ENCODE measurements at places on chromosomes 4 and X.

GRCh38 chr4:80305466-80305865 lies 30.1 kb upstream of the CFAP299 start:
- DNase-seq, result no peak

DNA sequence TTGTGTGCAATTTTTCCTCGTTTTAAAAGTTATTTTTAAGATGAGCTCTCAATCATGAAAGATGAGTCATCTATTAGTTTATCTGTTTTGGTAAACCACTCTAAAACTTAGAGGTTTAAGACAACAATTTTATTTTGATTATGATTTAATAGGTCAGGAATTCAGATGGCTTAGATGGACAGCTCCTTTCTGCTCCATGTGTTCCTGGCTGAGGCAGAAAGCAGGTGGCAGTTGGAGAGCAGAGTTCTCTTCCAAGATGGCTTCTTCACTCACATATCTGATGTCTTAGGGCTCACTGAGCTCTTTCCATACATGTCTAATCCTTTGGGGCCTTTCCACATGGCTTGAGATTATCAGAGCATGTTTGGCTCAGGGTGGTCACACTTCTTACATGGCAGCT lies 48.3 kb upstream of the GRPR start:
- DNase-seq, result no peak

DNA sequence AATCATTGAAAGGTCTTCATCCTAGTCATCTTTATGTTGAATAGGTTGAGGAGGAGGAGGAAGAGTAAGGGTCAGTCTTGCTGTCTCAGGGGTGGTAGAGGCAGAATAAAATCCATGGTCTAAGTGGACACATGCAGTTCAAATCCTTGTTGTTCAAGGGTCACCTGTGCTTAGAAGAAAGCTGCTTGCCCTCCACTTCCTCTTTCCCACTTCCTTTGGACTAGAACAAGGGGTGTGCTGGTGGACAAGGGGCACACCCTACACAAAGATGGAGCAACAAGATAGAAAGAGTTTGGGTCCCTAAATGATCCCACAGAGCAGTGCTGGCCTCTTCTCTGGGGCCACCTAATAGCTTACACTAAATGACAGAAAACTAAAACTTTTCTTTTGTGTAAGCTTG lies 47.9 kb downstream of the HSD17B13 start:
- DNase-seq, result no peak

GRCh38 chr4:1973218-1973617 lies 35.6 kb downstream of the NELFA start:
- DNase-seq, result no peak

DNA sequence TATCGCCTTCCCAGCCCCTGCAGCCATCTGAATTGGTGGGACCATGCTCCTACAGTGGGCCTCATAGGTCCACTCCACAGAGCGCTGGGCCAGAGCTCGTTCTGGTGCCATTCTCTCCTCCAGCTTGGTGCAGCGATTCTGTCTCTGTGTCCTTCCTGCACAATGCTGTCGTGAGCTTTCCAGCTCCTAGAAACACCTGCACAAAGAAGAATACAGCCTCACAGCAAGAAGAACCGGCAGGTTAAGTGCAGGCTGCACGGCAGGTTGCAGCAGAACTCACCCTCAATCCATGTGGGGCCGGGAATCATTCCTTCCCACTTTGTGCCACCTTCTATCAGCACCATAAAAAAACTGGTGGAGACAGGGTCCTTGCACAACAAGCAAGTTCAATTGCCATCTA lies 101.2 kb upstream of the ENPP6 start:
- no peak for DNase-seq

DNA sequence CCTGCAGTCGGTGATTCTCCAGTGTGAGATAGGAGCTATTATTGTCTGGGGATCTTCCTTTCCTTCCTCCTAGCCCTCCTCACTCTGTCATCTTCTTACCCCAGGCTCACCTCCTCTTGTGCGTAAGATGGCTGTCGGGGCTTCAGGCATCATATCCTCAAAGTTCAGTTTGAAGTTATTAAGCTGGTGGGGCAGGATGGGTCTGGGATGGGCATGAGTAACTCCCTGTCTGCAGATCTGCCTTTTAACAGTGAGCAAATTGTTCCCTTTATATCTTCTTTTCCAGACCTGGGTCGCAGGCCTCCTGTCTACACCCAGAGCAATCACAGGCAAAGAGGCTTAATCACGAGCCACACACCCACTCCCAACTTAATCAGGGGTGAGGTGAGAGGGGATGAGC lies 900 bp upstream of the MTMR1 start:
- no peak for DNase-seq

- no peak for DNase-seq
Observed at GRCh38 chr4:41258783-41259182, 2.1 kb downstream of the UCHL1 start.

DNA sequence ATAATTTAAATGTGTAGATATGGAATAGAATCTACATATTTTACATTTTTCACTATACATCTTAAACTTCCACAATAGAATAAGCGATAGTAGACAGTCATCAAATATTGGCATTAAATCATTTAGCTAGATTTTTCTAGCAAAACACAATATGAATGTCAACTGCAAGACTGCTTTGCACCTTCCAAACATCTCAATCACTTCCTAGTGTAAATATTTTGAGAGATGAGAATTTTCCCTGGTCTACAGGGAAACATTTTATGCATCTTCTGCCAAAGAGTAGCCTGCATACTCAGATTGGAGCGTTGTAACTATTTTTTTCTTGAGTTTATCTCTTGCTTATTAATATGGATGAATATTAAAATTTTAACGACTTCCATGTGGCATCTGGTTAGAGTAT lies 897.4 kb downstream of the CENPC start:
- no peak for DNase-seq

GRCh38 chrX:148269513-148269912 lies 230.9 kb upstream of the AFF2 start:
- DNase-seq, result no peak

GRCh38 chr4:20676501-20677197 lies 23.6 kb upstream of the PACRGL start:
- DNase-seq, result no peak

- DNase-seq, result no peak
Observed at GRCh38 chr4:16938512-16939040, 40.1 kb upstream of the LDB2 start.

- no peak for DNase-seq
Observed at GRCh38 chr4:180695851-180696250, 1547.4 kb upstream of the TENM3 start.

GRCh38 chr4:84699001-84699671 lies 116.2 kb downstream of the CDS1 start:
- no peak for DNase-seq

DNA sequence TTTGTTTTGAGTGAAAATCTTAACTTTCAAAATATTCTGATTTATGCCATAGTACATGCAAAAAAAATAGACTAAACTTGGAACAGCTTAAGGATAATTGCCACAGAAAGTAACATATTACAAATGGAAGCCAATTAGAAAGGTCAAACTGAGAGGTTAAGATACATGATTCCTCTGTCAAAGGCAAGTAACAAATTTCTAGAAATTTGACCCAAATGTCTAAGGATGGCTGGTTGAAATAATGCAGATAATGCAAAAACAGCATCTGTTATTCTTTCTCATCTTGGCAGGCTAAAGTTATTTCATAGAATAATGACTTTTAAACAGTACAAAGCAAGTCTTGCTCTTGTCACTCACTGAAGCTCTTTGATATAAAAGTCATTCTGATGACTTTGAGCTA lies 10.5 kb downstream of the FGF5 start:
- DNase-seq, result no peak

- no peak for DNase-seq
Observed at GRCh38 chr4:14771504-14772175, 230.6 kb upstream of the CPEB2 start.

GRCh38 chr4:133148690-133149363 lies at the start of gene PCDH10:
Gene PCDH10, plus strand, starts transcription at chr4:133149294. Its CDS starts 847 bp downstream, at chr4:133150141.
- peak; percentile 50 for DNase-seq

DNA sequence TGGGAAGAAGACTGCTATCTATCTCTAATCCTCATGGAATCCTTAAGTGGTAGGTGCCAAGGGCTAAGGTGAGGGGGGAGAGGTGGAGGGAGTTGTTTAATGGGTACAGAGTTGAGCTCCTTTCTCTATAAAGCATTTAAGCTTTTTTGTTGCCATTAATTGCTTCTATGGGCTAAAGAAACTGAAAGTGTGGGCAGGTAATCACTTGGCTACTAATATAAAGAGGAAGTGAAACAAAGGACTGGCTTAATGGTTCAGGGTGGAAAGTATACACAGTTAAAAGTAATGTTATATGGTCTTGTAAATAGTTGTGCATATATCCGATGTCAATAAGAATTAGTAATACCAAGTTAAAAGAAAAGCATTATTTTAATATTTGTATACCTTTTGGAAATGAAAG lies 83.9 kb downstream of the POLA1 start:
- DNase-seq, result no peak

DNA sequence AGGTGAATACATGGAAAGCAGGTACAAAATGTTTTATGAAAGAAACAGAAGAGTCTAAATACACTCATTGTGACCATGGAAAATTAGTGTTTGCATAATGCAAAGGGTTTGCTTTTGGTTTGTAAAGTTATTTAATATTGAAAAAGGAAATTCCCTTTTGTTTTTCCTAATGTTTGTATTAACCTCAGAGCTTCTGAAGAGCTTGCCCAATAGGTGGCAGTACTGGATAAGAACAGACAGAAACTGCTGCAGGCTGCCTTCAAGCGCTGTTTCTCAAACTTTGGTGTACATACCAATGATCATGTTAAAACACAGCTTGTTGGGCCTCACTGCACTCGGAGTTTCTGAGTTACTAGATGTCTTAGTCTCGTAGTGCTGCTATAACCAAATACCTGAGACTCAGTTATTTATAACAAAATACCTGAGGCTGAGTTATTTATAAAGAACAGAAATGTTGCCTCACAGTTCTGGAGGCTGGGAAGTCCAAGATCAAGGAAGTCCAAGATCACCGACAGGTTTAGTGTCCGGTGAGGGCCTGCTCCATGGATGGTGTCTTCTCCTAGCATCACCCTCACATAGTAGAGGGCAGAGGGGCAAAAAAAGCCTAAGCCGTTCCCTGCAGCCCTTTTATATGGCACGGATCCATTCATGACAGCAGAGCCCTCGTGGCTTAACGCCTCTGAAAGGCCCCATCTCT lies 54.2 kb downstream of the SUPT20HL2 start:
- DNase-seq, result peak; percentile 3

- DNase-seq, result peak; percentile 68
Observed at GRCh38 chrX:7614616-7615015, 228.4 kb upstream of the VCX start.

DNA sequence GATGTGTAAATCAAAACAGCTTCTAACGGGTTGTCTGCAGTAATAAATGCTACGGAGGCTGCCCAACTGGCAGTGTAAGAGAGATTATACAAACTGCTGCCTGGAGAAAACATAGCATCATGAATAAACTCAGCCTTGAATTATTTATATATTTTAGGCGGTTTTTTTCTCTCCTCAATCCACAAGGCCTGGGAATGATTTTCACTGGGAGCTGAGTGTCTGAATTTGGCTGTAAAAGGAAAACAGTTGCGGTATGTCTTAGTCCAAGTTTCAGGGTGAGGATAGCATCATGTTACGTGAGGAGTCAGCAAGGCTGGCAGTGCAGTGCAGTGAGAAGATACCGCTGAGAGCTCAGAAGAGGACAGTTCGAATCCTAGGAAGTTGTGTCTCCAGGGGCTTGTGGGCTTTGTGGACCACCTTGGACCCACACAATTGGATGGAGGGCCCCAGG lies 291.5 kb upstream of the BOD1L1 start:
- DNase-seq, result no peak

- DNase-seq, result no peak
Observed at GRCh38 chr4:16006771-16007446, 43.9 kb upstream of the FGFBP2 start.

GRCh38 chr4:83629945-83630721 lies 94.2 kb downstream of the GPAT3 start:
- no peak for DNase-seq

DNA sequence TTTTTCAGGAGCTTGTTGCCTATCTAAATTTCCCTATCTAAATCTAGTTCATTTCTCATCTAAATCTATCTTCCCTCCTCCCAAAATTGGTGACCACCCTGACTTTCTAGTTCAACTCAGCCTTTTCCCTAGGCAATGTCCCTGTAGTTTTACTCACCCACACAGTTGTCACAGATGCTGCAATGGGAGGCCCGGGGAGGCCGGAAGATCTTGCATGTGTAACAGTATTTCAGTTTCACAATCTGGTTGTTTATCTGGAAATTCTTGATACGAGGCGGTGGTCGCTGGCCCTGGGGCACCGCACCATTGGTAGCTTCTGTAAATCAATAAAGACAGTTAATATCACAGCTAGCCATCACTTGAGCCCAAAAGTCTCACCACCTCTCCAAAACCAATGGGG lies 20.2 kb downstream of the ZDHHC9 start:
- DNase-seq, result no peak

DNA sequence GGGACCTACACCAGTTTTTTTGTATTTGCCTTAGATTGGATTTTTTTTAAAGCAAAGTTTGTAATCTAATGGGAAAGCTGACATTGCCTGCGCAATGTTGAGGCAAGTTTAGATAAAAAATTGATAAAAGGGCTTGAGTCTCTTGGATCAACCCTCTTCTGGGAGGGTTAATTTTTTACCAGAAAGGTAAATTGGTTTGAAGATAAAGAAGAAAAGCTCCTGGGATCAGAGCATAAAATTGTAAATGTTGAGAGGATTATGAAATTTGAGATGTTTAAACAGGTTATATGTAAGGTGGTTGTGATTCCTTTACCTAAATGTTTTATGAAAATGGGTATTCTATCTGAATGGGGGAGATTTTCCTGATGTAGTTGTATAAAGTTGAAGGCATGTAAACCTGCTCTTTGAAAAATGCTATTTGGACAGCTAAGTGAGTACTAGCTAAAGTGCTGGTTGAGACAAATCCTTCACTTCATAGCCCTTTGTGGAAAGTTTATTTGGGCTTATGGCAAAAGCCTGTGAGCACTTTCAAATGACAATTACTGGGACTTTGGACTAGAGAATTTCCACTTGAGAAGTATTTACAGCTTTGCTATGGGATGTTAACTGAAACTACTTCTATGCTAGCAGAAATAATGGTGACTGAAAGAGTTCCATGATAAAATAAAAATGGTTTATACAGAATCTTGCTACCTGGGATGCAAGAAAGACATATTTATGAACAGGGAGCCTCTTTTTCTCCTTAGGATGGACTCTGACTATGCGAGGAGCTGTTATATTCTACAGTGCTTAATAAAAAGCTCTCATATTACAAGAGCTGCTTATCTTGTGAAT lies 56.2 kb downstream of the UGT2B10 start:
- no peak for DNase-seq

All from NCI-H1105 (cell line).